ENCODE measurements at places on chromosomes 1 and 21. TPM values are rescaled to one million over a fixed set of nuclear protein-coding genes. Genes with fewer than 3 reads are reported as not detected.
A peak's percentile ranks its signal among the peaks of the same experiment; 100 is the strongest.

GRCh38 chr1:108046026-108046425, 81.0 kb upstream of the VAV3 start:
- H3K4me3 ChIP-seq, result no peak overlapping the region
- no peaks in the 10 kb centered on the region for H3K36me3 ChIP-seq
- no peaks in the 10 kb centered on the region for H3K27me3 ChIP-seq
- DNase-seq, result no peak

DNA sequence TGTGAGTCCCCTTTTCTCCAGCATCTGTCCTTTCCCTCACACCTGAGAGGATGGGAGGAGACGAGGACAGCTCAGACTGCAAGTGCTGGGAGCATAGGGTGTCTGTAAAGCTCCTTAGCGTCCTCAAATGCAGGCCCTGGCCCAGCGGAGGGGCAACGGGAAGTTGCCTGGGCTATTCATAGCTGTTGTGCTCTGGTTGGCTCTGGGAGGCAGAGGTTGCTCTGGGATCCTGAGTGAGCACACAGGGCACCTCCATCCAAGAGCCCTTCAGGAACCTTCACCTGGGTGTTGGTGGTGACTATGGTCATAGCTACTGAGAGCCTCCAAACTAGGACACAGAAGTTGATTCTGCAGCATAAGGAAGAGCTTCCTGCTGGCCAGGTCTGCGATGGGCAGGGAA, 2.6 kb downstream of the PADI1 start:
- H3K4me1 ChIP-seq, result peaks cover 17% of the 10 kb centered on the region
- no peaks in the 10 kb centered on the region for H3K36me3 ChIP-seq
- no peak overlapping the region for H3K27ac ChIP-seq
- no peak overlapping the region for H3K4me3 ChIP-seq
- no peak for DNase-seq

GRCh38 chr1:26541431-26541815, 11.9 kb downstream of the RPS6KA1 start:
- peak overlapping the region; percentile 92 for H3K27ac ChIP-seq
- peak overlapping the region; percentile 38 for H3K4me3 ChIP-seq
- H3K36me3 ChIP-seq, result no peaks in the 10 kb centered on the region
- peaks cover 89% of the 10 kb centered on the region for H3K4me1 ChIP-seq
- no peak for DNase-seq

GRCh38 chr1:26994020-26994786, 711 bp downstream of the TRNP1 start:
- peak; percentile 49 for DNase-seq
- no peak overlapping the region for H3K4me3 ChIP-seq
- peaks cover 25% of the 10 kb centered on the region for H3K4me1 ChIP-seq
- H3K36me3 ChIP-seq, result no peaks in the 10 kb centered on the region
- H3K27ac ChIP-seq, result no peak overlapping the region
- H3K27me3 ChIP-seq, result peaks cover 44% of the 10 kb centered on the region

DNA sequence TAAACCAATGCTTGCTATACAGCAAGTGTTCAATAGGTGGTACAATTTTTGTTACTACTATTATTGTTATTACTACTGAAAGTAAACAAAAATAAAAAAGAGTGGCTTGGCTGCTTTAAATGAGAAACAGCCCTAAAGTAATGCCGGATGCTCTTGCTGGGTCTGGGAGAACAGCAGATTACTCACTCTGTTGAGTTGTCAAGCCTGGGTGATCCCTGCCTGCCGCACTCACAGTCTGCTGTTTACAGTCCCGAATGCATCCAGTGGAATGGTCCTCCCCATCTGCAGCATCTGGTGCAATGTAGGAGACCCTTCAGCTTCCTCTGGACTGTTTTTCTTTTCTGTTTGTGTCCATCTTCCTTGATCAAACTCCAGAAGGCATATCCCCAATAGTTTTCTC, 102.7 kb upstream of the IVNS1ABP start:
- no peaks in the 10 kb centered on the region for H3K27me3 ChIP-seq
- H3K4me1 ChIP-seq, result no peaks in the 10 kb centered on the region
- no peaks in the 10 kb centered on the region for H3K36me3 ChIP-seq
- no peak overlapping the region for H3K27ac ChIP-seq
- H3K4me3 ChIP-seq, result no peak overlapping the region

DNA sequence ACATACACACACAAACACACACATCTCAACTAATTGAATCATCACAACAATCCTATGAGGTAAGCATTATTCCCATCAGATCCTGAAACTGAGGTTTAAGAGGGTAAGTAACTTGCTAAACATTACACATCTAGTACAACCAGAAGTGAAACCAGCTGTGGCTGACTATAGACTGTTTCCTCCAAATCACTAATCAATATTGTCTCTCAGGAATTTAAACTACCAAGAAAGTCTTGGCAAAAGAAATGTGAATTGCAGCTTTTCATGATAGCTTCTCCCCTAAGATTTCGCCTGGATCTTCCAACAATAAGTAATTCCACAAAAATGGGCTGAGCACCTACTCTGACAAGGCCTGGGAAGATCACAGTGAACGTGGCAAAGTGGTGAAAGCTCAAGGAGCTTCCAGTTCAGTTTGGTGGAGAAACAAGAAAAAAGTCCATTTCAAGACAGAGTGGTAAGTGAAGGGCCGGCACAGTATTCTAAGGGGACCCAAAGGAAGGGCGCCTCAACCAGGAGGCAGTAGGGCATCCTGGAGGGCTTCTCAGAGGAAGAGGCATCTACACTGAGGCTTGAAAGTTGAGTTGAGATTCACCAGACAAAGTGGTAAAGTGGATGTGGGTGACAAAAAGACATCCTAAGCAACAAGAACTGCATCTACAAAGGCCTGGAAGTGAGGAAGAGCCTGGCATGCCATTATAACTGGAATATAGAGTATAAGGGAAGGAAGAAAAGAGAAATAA, 22.1 kb downstream of the LRRC52 start:
- H3K4me3 ChIP-seq, result no peak overlapping the region
- no peak for DNase-seq
- H3K27ac ChIP-seq, result no peak overlapping the region
- no peaks in the 10 kb centered on the region for H3K4me1 ChIP-seq
- H3K27me3 ChIP-seq, result no peaks in the 10 kb centered on the region
- no peaks in the 10 kb centered on the region for H3K36me3 ChIP-seq

DNA sequence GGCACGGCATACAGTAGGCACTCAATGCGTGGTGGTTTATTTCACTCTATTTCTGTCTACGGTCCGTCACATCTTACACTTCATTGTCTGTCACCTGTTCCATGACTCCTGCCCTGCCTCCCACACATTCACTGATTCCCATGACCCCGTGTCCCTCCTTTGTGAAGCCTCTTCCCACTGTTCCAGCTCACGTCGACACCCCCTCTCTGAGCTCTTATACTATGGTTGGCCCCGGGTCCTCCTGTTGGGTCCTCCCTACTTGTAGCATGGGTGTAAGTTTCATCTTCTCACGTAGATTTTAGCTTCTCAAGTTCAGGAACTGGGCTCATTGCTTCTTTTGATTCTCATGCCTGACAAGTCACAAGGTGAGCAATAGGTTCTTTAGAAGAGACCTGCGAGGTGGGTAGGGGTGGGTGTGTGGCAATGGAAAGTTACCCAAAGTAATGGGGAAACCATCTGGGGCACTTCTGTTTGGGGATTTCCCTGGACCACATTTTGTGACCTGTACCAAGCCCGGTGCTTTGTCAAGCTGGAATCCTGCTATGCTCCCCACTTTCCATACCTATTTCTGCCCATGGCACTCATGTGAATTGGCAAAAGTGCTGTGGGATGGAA, 22.1 kb upstream of the IL10 start:
- H3K27ac ChIP-seq, result no peak overlapping the region
- peaks cover 31% of the 10 kb centered on the region for H3K4me1 ChIP-seq
- DNase-seq, result peak; percentile 67

DNA sequence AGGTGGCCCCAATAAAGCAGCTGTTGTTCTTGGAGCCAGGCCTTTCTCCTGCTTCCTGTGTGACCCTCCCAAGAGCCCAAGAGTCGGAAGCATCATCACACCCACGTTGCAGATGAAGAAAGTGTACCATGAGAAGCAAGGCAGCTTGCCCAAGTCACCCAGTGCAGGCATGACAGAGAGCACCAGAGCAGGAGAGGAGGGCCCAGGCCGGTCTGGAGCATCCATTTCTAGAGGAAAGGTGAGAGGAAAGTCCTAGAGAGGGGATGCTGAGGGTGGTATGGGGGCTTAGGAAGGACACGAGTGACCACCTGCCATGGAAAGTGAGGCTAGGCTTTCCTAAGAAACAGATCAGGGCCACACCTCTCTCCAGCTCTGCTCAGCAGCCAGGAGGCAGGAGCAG, 47.0 kb downstream of the C1orf198 start:
- no peaks in the 10 kb centered on the region for H3K27me3 ChIP-seq
- H3K4me3 ChIP-seq, result no peak overlapping the region
- H3K4me1 ChIP-seq, result no peaks in the 10 kb centered on the region
- H3K27ac ChIP-seq, result no peak overlapping the region
- no peak for DNase-seq

- no peaks in the 10 kb centered on the region for H3K36me3 ChIP-seq
- H3K4me3 ChIP-seq, result no peak overlapping the region
- H3K27me3 ChIP-seq, result no peaks in the 10 kb centered on the region
- DNase-seq, result no peak
- no peaks in the 10 kb centered on the region for H3K4me1 ChIP-seq
- no peak overlapping the region for H3K27ac ChIP-seq
These were observed 30.6 kb upstream of the KAZN start for GRCh38 chr1:14567903-14568302.

The PTPN22 gene
- total RNA-seq, result 34.4 TPM

The CLDN17 gene
- not detected for total RNA-seq

The TAS1R1 gene
- not detected for total RNA-seq

GRCh38 chr1:171802207-171802606, 20.7 kb downstream of the METTL13 start:
- no peak overlapping the region for H3K4me3 ChIP-seq
- H3K4me1 ChIP-seq, result peaks cover 15% of the 10 kb centered on the region
- no peak for DNase-seq
- H3K27ac ChIP-seq, result no peak overlapping the region

- peaks cover 46% of the 10 kb centered on the region for H3K4me1 ChIP-seq
- peak; percentile 27 for DNase-seq
- H3K27me3 ChIP-seq, result peaks cover 57% of the 10 kb centered on the region
- H3K27ac ChIP-seq, result no peak overlapping the region
These were observed 1.2 kb downstream of the DHRS3 start for GRCh38 chr1:12616709-12617373.

GRCh38 chr1:243217349-243217748, 37.7 kb downstream of the CEP170 start:
- H3K4me1 ChIP-seq, result no peaks in the 10 kb centered on the region
- H3K4me3 ChIP-seq, result no peak overlapping the region
- no peak for DNase-seq
- no peaks in the 10 kb centered on the region for H3K27me3 ChIP-seq
- peaks cover 34% of the 10 kb centered on the region for H3K36me3 ChIP-seq

- no peak overlapping the region for H3K4me3 ChIP-seq
- H3K4me1 ChIP-seq, result no peaks in the 10 kb centered on the region
- no peaks in the 10 kb centered on the region for H3K27me3 ChIP-seq
- DNase-seq, result no peak
These were observed 83.9 kb upstream of the KCNE2 start for GRCh38 chr21:34279883-34280282.

DNA sequence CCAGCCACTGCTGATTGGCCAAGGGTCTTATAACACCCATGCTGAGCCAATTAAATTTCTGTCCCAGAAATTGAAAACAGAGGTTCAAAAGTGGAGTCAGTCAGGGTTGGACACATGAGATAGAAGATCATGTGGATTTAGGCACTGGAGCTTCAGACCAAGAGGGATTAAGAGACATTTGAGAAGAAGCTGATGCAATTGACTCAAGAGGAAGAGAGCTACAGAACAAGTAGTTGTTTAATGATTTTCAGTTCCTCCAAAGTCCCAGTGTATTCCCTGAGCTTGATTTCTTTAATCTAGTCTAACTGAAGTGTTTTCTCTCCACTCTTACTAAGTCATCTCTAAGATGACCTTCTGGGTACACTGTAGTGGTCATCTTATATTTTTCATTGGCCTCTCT, 227.1 kb downstream of the DUSP10 start:
- H3K4me1 ChIP-seq, result no peaks in the 10 kb centered on the region
- H3K27me3 ChIP-seq, result no peaks in the 10 kb centered on the region
- DNase-seq, result no peak
- no peak overlapping the region for H3K27ac ChIP-seq

- H3K36me3 ChIP-seq, result no peaks in the 10 kb centered on the region
- H3K27me3 ChIP-seq, result no peaks in the 10 kb centered on the region
- H3K4me1 ChIP-seq, result peaks cover 14% of the 10 kb centered on the region
- H3K4me3 ChIP-seq, result peak overlapping the region; percentile 80
- DNase-seq, result no peak
These were observed 730 bp upstream of the PHF13 start for GRCh38 chr1:6612641-6613360.

- H3K4me3 ChIP-seq, result no peak overlapping the region
These were observed 49.1 kb downstream of the ELK4 start for GRCh38 chr1:205582471-205583291.

The AK5 gene
- total RNA-seq, result not detected

The LRRC7 gene
- total RNA-seq, result not detected
